Anterior cingulate cortex (tissue), 58 donors: ENCODE measurements at places on chromosomes 4 and X.

DNA sequence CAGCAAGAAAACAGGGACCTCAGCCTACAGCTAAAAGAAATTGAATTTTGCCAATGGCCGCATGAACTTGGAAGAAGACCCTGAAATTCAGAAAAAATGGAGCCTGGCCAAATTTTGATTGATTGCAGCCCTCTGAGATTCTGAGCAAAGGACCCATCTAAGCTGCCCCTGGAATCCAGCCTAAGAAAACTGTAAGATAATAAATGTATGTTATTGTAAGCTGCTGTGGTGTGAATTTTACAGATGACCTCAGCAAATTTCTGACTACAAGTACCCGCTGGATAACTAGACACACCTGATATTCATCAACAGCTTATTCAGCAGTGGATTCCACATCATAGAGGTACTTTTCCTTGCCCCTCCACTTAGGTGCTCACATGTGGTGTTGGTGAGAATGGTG, 119.5 kb upstream of the EPHA5 start:
- DNase-seq = no peak

DNA sequence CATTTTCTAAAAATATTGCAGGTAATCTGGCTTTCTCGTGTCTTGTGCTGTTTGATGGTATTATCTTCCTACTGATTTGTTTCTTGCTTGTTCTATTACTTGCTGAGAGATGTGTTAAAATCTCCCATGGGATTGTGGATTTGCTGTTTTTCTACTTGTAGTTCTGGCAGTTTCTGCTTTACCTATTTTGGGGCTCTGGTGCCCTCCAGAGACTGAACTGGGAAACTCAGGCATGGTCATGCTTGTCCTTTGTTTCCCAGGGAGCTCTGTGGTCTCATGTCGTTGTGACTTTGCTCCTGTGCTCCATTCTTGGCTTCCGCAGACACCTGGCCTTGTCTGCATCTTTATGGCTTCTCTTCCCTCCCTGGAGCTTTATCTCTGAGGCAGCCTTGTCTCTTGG, 39.5 kb downstream of the NSD2 start:
- peak; percentile 11 for DNase-seq

- no peak for DNase-seq
Observed at GRCh38 chr4:61320154-61320553, 120.0 kb downstream of the ADGRL3 start.

DNA sequence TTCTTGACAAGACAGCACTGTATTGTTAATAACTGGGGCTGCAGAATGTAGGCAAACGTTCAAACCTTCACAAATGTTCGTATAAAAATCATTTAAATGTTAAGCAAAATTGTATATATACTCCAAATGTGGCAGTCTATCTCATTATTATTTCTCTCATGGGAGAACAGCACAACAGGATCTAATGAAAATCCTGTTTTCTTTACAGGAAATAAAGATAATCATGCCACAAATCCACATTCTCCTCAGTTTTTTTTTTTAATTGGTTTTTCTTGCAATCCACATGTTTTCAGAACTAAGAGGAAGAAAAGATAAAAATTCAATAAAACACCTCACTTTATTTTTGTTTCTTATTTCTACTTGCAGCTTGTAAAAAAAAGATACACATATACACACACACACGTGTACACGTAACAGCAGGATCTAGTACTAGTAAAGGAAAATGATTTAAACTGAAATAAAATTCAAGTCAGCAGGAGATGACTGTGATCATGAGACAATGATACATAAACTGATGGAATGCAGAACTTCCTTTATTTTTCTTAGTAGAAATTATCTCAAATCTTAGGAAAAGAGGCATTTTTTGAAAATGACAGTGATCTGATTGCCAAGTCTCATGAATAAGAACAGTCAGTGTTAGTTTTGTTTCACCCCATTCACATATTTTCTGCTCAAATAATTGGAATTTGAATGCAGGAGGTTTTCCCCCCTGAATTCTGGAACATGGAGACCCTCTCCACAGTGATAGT, 11.3 kb downstream of the APBB2 start:
- DNase-seq = no peak

DNA sequence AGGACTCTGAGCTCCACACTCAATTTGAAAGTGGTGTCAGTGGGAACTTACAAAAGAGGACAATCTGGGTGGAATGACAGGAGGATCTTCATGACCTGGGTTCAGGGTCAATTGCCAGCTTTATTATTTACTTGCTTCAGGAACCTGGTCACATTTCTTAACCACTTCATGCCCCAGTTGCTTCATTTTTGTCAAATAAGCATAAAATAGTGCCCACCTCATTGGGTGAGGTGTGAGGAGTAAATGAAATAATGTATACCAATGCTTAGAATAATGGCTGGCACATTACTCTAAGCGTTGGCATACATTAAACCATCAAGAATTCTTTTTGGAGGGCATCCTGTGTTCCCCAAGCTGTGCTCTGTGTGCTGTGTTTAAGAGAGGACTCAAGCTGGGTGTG, 19.4 kb downstream of the VGLL1 start:
- no peak for DNase-seq

DNA sequence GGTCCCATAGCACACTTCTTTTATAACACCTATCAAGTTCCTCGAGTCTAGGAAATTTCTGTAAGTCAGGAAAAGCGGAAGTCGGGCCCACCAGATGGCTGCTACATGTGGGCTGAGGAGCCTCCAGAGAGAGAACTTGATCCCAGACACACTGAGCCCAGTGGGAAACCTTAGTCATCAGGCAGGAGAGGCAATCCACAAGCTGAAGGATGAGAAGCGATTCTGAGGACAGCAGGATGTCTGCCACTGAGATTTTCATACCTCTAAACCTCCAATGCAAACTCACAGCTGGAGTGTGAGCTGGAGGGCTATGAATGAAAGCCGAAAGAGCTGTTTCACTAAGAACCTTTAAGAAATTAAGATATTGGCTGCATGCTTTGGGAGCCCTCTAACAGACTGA, 52.6 kb upstream of the PDHA1 start:
- no peak for DNase-seq

GRCh38 chrX:103549916-103550315, 30.6 kb upstream of the RAB40A start:
- no peak for DNase-seq

- no peak for DNase-seq
Observed at GRCh38 chr4:121049072-121049599, 23.2 kb downstream of the NDNF start.

DNA sequence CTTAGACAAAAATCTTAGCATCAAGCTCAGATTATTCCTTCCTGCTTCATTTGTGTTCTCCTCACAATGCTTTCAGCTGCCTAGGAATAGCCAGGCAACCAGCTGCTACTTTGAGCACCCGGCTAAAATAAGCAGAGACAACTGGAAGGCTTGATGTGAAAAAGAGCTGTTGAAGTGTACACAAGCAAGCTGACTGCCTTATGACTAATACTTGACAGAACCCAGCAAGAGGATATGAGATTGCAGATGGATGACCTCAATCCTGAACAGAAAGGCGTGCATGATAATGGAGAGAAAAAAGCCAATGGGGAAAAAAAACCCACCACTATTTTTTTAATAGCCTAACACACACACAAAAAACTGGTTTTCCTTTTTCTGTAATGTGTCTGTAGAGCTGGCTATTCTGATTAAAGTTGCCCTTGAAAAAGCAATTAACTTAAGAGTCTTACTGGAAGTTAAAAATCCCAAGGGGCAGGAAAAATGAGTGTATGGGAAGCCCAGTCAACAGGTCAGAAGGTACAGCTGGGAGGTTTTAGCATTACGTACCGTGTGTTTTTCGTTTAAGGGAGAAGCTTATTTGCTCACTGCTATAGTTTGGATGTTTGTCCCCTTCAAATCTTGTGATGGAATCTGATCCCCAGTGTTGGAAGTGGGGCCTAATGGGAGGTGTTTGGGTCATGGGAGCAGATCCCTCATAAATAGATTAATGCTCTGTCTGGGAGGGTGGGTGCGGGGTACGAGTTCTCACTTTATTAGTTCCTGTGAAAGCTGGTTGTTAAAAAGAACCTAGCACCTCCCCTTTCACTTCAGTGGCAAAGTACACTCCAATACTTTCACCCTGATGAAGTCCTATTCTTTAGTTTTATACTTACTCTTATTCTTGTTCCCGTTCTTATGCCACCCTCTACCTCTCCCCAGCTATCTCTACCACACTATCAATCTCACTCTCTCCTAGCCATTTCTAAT, 37.1 kb upstream of the HERC6 start:
- DNase-seq = peak; percentile 1

DNA sequence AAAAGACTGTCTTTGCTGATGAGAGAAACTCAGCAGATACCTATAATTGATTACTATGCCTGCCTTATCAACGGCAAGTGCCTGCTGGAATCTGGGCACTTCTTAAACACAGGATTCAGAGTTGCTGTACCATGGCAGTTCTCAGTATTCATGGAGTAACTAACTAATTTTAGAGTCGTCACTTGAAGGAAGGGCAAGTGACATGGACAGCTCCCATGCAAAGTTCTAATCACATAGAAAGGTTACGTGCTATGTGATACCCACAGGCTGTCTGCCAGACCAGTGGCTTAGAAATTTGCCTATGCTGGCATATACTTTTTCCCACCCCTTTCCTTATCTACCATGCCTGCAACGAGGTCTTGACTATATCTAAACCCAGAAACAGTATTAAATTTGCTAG, 931.1 kb upstream of the TENM3 start:
- DNase-seq = no peak

DNA sequence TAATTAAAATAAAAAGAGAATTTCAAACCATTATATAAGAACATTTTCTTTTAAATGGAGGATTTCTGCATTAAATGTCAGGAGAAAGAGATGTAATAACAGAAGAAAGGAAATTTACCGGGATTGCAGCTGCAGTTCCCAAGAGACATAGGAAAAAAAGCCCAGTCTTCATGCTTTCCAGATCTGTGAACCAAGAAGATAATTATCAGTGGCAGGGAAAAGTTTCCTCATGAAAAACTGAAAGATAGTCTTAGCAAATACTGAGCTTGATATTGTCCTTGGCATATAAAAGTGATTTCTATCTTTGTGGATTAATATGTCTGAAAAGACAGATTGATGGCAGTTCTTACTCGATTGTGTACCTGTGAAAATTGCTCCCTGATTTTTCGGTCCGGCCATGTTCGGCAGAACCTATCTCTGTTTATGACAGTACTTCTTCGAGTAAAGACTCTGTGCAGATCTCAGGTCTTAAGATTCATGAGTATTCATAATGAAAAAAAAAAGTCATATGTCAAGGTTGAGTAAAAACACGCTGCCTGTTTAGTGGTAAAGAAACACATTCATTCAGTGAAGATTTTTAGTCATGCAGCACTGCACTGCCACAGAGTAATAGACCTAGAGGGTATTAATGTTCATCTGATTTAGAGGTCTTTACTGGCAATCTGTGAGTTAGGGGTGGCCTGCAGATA, 29.6 kb downstream of the SPARCL1 start:
- no peak for DNase-seq

- DNase-seq = no peak
Observed at GRCh38 chr4:22780797-22781196, 88.1 kb downstream of the GBA3 start.

GRCh38 chr4:152278505-152279233, 257.2 kb downstream of the FBXW7 start:
- no peak for DNase-seq

- DNase-seq = no peak
Observed at GRCh38 chrX:36856849-36857248, 151.3 kb upstream of the FAM47C start.

GRCh38 chrX:129830494-129830893, 13.2 kb downstream of the ZDHHC9 start:
- DNase-seq = no peak

- no peak for DNase-seq
Observed at GRCh38 chr4:124092541-124092984, 620.0 kb downstream of the ANKRD50 start.

GRCh38 chr4:67204441-67204840, 340.9 kb downstream of the CENPC start:
- no peak for DNase-seq

GRCh38 chr4:146450524-146450923, 71.2 kb downstream of the SLC10A7 start:
- DNase-seq = no peak

- no peak for DNase-seq
Observed at GRCh38 chr4:32440391-32440790, 1720.2 kb downstream of the PCDH7 start.

DNA sequence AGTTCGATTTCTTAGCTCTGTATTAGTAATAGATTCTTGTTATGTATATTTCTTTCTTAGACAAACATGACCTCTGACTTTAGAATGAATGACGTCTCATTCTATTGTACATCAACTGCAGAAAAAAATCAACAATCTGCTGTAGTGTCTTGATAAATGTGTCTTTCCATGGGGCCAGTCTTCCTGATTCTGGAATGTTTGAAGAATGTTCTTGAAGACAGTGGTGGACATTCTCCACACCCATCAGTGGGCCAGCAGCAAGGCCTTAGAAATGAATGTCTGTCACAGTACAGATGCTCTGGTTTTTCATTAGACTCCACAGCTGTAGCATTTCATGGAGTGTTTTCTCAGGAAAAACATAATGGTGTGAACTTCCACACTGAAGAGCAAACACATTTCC, 63.2 kb upstream of the FAM47B start:
- DNase-seq = no peak

GRCh38 chr4:94221916-94222315, 14.3 kb downstream of the SMARCAD1 start:
- no peak for DNase-seq

DNA sequence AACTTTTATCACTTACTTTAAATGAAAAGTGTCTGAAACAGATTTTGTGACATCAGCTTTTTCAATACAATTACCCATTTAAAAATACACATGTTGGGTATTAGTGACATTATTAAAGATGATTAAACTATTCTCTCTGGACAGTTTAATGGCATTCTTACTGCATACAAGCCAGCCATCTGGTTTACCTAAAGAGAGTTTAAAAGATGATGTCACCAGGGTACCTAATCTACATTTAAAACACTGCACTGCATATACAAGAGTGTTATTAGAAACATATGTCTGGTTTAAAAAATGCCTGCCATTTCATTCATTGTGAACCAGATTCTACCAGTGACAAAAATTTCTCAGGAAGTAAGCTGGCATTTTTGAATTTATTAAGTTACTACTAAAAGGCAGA, 919.1 kb downstream of the ADGRL3 start:
- no peak for DNase-seq

DNA sequence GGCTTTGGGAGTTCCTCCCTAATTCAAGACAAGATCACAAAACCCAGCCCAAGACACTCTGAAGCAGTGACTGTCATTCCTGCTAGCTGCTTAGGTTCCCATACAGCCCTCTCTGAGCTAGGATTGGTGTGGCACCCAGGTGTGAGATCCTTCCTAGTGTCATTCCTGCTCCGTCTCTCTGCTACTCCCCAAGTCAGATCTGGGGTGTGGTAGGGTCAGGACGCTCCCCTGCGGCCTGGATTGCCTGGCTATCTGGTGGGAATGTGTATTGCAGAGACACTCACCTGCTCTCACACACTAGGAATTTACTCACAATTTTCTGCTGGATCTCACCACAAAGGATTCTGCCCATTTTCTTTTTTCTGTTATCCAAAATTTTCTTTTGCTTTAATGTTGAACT, 560.8 kb upstream of the ATOH1 start:
- no peak for DNase-seq
